ENCODE measurements at places on chromosomes 6 and 20.

- no peak for DNase-seq
Measured at GRCh38 chr6:39240155-39240757, 11.0 kb upstream of the KCNK5 start.

DNA sequence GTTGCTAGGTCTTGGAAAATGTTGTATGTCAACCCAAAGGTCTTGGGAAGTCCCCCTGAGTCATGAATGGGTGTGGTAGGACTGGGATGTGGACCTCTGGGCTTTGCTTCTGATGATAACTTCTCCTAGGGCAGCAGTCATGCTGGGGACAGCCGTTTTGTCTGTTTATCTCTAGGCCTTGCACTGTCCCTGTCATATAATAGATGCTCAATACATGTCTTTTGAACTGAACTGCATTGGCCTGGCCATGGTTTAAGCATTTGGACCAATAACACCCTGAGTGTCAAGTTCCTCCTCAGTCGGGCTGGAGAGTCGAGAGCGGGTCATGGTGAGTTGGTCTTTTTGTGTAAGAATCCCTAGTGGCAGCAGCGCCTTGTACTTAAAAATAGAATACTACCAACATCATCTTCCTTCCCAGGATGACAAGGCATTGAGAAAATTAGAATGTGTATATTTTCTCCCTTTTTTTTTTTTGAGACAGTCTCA lies 43.1 kb downstream of the E2F3 start:
- DNase-seq, result no peak

DNA sequence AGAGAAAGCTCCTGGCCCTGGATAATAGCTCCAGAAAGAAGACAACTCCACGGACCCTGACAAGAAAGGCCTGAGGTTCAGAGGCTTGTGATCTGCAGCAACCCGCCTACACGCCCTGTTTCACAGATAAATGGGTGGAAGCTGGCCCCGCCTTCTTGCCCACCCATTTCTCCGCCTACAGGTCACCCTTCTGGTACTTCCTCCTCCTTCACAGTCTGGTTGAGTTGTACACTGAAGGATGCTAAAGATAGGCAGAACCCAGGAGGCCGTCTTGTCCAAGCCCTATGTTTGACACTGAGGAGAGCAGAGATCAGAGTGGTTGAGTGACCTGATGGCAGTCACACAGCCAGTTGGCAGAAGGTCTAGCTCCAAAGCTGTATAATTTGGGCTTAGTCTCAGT lies 34.2 kb upstream of the MDGA1 start:
- DNase-seq, result no peak

- DNase-seq, result no peak
Measured at GRCh38 chr6:15096894-15097837, 148.7 kb upstream of the JARID2 start.

DNA sequence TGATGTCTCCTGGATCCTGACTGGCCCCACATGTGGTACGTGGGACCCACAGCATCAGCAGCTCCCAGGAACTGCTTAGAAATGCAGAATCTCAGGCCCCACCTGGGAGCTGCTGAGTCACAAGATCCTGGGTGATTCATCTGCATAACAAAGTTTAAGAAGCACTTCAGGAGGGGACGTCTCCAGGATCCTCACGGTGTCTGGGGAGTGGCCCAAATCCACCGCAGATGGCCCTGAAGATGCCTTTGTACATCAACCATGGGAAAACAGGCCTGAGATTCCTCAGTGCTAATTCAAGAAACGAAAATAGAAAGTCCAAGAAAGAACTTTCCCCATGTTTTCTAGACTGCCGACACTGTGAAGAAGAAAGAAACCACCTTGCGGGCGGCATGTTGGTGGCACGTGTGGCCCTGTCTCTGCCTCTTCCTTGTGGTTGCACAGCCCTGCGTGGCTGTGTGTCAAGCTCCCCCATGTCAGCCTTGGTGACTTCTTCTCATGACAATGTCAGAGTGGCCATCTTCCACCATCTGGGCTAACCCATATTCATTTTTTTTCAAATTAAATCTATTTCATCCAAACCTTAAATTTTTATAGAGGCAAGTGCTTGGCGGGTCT lies 26.1 kb downstream of the RRBP1 start:
- no peak for DNase-seq

GRCh38 chr6:124463271-124463670 lies 499.0 kb upstream of the RNF217 start:
- no peak for DNase-seq

DNA sequence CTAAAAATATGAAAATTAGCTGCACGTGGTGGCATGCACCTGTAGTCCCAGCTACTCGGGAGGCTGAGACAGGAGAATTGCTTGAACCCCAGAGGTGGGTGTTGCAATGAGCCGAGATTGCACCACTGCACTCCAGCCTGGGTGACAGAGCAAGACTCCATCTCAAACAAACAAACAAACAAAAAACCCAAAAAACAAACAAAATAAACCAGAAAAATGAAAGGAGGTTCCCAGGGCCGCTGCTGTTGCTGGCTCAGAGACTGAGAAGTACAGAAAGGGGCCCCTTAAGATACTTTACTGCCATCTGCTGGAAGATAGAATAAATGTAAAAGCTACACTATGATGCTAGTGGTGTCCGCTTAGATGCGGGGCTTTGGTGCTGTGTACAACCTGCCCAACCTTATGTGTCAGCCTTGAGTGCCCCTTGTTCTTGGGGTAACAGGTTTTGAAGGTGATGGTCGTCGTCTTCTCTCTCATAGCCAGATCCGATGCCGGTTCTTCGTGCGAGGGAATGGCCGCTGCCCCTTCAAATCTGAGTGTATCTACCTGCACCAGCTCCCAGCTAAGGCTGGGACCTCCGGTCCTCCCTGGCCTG lies 2.8 kb upstream of the FANCE start:
- peak; percentile 92 for DNase-seq

- DNase-seq, result no peak
Measured at GRCh38 chr6:33925210-33925609, 121.4 kb upstream of the MLN start.

- no peak for DNase-seq
Measured at GRCh38 chr6:138008791-138009190, 98.4 kb downstream of the PERP start.

- DNase-seq, result no peak
Measured at GRCh38 chr20:60345106-60345505, 386.9 kb downstream of the CDH26 start.

DNA sequence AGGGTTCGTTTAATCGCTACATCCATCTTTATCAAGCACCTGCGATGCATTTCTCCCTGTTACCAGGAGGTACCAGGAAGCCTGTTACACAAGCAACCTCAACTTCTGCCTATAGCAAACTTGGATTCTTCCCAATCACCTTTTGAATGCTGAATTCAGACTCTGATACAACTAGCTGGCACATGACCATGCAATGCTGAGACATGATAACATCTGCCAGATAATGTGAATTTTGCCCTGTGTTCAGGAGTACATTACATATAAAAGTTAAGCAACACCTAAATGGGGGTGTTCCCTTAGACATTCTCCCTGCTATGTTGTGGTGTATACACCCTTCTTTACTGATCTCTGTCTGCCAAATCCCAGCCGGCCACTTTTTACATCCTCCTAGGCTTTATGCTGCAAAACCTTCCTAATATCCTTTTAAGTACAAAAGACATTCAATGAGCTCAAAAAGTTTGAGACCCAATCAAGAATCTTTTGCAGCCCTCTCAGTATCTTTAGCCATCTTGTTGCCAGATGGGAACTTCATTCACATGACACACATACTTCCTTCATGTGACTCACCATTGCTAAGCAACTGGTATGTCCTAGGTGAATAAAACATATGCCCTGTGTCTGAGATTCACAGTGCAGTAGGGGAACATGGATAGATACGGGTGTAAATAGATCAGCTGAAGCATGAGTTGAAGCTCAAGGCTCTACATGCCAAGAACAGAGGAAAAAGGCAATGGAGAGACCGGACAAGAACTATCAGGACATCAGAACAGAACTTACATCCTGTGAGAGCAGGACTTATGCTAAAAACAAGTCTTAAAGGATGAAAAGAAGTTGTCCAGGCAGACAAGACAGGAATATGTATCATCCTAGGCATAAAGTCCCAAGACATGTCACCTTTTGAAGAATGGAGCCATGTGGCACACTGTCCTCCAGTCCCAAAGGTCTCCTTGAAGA lies 84.3 kb downstream of the ZHX3 start:
- DNase-seq, result no peak

GRCh38 chr6:147852772-147853171 lies 344.3 kb downstream of the SAMD5 start:
- no peak for DNase-seq

- DNase-seq, result no peak
Measured at GRCh38 chr6:49721297-49721696, 8.0 kb upstream of the CRISP2 start.

GRCh38 chr6:107589199-107589598 lies 99.3 kb downstream of the SOBP start:
- no peak for DNase-seq

- no peak for DNase-seq
Measured at GRCh38 chr6:21102201-21102600, 491.4 kb upstream of the SOX4 start.

- DNase-seq, result no peak
Measured at GRCh38 chr6:29764422-29765196, 41.4 kb downstream of the HLA-F start.

DNA sequence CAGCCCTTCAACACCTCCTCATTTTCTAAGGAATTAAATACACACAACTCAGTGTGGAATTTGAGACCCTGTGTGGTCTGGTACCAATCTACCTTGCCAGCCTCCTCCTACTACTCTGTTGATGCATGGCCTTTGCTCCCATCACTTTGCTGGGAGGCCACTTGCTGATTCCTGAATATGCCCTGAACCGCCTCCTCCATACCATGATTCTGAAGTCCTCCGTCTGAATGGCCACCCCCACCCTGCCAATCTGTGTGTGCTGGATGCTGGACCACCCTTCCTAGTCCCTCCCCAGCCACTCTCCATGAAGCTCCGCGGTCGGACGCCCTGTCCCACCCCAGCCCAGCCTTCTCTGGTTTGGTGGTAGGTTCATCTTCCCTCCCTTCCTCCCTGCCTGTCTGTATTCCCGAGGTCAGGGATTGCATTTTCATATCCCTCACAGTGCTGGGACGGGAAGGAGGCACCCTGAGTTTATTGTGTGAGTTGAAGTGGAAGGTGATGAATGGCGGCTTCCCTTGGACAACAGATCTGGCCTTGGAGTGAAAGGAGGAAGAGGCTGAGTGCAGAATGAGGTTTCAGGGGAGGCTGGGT lies 138.3 kb downstream of the CDC5L start:
- no peak for DNase-seq

DNA sequence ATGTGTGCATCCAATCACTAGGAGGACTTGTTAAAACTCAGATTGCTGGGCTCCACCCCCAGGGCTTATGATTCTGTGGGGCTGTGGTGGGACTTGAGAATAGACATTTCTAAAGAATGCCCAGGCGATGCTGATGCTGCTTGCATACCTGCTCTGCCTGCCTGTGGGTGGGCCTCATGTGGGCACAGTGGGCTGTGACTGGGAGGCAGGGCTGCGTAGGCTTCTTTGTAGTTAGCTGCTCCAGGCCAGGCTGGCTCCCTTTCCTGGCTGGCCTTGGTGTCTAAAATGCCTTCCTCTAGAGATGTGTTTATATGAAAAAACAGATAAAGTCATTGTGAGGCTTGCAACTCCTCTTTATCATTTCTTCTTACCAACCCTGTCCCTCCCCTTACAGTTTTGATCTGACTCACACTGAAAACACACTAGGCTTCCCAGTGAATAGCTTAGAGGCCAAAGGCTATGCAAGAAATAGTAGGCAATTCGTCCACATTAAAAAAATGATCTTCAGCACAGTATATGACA lies 495.5 kb upstream of the MAP3K7 start:
- no peak for DNase-seq

DNA sequence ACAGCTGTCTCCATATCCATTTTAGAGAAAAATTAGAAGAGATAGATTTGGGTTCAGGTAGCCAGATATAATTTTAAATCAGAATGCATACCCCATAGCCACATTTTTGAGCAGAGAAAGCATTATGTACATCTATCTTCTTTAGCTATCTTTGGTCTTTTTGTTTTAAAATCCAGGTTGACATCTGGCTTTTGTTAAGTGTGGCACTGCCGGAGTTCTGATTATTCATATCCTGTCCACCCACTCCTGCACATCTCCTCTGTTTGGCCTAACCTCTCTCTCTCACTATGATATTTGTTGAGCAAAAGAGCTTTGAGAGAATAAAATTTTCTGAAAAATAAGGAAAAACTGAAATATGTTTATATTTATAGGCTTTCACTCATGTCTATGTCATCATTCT lies 189.7 kb downstream of the PACRG start:
- DNase-seq, result no peak

GRCh38 chr20:13455713-13456112 lies 183.0 kb downstream of the TASP1 start:
- no peak for DNase-seq

- no peak for DNase-seq
Measured at GRCh38 chr20:47358039-47358671, 1.7 kb upstream of the ZMYND8 start.

DNA sequence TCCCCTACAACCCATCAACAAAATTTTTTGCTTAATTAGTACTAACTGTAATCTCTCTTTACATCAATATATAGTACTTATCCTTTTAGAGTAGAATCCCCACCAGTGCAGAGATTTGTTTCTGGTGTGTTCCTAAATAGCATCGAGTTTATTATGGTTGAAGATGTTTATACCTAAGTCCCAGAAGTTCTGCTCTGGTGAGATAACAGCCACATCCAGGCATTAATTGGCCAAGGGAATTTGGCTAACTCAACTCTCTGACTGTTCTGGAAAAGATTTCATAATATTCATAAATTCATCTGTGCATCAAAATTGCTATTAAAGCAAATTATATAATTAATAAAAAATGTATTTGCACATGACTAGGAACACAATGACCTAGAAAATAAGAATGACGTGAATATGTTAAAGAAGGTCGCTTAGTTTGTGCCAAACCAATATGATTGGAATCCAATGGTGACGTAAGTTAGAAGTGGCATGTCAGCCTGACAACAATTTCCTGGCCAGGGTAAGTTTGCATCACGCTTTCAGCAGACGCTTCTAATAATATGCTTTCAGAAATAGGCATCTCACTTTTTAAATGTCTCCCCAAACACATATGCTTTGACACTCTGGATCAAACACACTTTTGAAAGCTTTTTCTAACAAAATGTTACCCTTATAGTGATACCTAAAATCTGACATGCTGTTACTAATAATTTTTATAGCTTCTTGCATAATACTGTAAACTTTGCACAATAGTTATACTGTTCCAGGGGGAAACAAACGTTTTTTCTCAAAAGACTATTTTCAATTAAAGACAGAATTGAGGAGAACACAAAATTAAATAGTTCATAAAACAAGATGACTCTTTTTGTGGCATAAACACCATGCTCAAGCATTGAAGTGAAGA lies 236.7 kb downstream of the TENT5A start:
- no peak for DNase-seq

- no peak for DNase-seq
Measured at GRCh38 chr6:170056278-170056711, 234.6 kb downstream of the DLL1 start.

- DNase-seq, result no peak
Measured at GRCh38 chr6:165585060-165585459, 78.0 kb downstream of the PDE10A start.

GRCh38 chr20:61970357-61970756 lies 95.3 kb downstream of the TAF4 start:
- no peak for DNase-seq

Data from AML-193 (cell line).